ENCODE measurements at places on chromosomes 12 and 14.

DNA sequence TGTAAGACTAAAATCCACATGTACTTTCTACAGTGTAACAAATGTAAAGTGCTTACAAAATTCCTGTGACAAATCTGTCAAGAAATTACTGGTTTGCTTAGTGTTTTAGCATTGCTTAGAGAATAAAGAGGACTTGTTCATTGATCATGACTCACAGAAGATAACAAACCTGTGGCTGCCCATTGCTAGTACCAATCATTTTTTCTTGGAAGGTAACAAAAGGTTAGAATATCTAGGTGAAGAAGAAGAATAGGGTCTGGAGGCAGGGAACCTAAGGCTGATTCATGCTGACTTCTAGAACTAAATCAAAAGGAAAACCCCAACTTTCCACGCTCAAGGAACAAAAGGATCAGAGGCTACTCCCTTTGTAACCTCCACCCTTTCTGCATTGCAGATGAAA is 232.7 kb upstream of the ABCD2 start:
- DNase-seq, result no peak

GRCh38 chr12:55930771-55931316 is at the start of gene DGKA:
TSS of gene DGKA (plus strand) at chr12:55931162. CDS start at chr12:55936504, 5,342 bp downstream.
- no peak for DNase-seq

- no peak for DNase-seq
These were observed 226.7 kb upstream of the ABCD2 start for GRCh38 chr12:39846304-39846703.

DNA sequence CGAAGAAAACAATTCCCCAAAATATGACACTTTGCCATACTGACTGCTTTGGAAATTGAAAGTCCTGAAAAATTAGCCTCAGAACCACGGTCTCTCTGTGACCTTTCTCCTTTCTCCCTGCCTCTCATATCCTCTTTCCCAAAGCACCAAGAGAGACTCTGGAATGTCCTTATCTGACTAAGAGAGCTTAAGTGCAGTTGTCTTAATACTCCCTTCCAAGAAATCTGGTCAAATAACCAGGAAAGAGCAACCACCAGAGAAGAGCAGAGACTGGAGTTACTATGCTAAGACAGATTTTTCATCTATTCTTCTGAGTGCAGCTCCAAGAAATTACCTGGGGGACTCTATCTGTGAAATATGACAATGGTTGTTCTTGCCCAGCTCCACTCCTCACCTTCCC is 10.5 kb upstream of the BTG1 start:
- no peak for DNase-seq

- DNase-seq, result no peak
These were observed 41.1 kb downstream of the PSMA6 start for GRCh38 chr14:35333264-35333730.

DNA sequence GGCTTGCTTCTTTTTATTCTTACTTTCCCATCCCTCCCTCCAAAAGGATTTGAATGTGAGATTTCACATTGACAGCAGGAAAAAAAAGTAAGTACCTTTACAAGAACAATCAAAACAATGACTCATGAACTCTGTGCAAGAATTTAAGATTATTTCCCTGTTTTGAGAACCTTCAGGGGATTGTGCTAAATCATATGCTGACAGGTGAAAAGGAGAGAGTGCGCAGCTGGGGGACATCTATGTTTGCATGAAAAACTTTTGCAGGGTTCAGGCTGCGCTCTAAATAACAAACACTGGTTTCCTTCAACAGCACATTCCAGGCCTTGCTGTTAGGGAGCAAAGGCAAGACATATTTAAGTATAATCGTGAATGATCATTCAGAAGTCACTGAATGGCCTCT is 27.3 kb downstream of the RERG start:
- DNase-seq, result no peak
